ENCODE measurements at places on chromosomes 2 and 18.

DNA sequence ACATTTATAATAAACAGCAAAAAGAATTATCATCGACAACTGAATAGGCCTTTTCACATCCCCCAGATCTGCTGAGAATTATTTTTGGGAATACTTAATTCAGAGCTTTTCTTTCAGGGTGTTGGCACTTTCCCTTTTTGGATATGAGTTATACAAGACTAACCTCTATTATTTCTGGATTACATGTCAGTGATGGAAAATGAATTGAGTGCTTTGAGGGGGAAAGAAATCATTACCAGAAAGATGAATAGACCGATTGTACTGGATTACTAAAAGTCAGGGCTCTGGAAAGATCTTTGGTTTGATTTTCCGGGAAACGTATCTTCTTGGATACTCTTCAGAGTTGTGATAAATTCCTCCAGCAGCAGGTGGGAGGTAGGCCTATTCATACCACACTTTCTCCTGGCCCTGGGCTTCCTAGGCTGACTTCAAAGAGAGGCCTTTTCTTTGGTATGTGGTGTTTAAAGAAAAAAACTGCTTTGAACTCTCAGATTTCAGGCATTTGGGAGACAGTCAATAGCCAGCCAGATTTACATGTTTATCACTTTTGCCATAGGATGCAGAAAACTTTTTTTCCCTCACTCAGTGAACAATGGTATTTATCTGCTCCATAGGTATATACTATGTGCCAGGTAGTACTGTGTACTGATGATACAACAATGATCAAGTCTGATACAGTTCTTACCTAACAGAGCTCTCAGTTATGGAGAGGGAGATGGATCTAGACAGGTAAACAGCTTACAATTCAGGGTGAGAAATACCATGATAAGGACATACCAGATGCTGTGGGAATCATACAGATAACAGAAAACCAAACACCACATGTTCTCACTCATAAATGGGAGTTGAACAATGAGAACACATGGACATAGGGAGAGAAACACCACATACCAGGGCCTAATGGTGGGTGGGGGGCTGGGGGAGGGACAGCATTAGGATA, 63.3 kb upstream of the ACTR3 start:
- DNase-seq: no peak

DNA sequence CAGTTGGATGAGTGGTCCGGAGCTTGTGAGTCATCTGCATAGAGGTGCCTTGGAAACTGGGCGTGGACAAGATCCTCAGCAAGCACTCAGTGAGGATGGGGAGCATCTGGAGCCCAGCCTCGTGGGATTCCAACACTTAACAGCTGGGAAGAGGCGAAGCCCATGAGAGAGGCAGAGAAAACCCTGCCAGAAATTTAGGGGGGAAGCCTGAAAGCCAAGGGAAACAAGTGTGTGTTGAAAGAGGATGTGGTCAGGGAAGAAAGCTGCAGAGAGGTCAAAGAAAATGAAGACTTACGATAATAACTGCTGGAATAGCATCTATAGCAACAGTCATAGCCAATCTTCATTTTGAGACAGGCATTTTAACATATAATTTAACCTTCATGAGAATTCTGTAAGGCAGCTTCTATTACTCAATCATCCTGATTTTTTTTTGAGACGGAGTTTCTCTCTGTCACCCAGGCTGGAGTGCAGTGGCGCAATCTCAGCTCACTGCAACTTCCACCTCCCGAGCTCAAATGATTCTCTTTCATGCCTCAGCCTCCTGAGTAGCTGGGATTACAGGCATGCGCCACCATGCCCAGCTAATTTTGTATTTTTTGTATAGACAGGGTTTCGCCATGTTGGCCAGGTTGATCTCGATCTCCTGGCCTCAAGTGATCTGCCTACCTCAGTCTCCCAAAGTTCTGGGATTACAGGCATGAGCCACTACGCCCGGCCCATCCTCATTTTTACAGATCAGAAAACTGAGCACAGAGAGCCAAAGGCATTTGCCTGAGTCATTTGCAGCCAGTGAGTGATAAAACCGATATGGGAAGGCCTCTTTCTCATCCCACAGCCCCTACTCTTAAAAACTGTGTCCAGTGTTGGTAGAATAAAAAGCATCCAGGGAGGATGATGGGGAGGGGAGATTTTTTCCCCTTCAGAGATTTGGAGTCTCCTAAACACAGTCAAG, 214.4 kb upstream of the EPAS1 start:
- DNase-seq: no peak

GRCh38 chr18:76134628-76135027, 360.4 kb downstream of the ZNF516 start:
- no peak for DNase-seq

- peak; percentile 75 for DNase-seq
These were observed 118.8 kb downstream of the ZBTB7C start for GRCh38 chr18:48290162-48290926.

- DNase-seq: no peak
These were observed 160.1 kb downstream of the PARD3B start for GRCh38 chr2:204705243-204705932.

- DNase-seq: no peak
These were observed 37.8 kb downstream of the NYAP2 start for GRCh38 chr2:225437319-225437718.

- no peak for DNase-seq
These were observed 168.7 kb upstream of the FN1 start for GRCh38 chr2:215604606-215605005.

DNA sequence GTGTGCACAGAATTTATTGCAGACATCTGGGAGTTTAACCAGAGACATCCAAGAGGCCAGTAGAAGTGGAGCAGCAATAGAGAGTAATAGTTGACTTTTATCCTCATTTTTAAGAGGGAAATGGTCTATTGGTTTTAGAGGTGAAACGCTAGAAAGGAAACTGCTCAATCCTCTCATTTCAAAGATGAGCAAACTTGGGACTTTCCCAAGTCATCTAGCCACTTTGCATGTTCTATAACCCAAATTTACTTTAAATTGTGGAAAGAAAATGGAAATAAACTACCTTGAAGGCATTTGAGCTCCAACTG, 601.7 kb downstream of the ARHGAP15 start:
- DNase-seq: no peak

DNA sequence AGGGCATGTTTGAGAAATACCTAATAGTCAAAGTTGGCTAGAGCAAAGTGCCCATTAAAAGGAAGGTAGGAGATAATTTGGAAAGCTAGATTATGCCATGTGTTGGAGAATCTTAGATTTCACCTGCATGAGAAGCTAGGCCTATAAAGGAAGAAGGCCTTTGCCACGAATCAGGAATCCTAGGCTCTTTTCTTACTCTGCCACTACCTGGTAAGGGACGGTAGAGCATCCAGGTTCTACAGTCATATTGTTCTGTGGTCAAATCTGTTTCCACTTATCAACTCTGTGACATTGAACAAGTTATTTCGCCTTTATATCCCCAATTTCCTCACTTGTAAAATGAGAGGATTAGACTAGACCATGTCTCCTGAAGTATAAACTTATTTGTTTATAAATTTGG, 3.6 kb upstream of the KCNJ3 start:
- DNase-seq: no peak

DNA sequence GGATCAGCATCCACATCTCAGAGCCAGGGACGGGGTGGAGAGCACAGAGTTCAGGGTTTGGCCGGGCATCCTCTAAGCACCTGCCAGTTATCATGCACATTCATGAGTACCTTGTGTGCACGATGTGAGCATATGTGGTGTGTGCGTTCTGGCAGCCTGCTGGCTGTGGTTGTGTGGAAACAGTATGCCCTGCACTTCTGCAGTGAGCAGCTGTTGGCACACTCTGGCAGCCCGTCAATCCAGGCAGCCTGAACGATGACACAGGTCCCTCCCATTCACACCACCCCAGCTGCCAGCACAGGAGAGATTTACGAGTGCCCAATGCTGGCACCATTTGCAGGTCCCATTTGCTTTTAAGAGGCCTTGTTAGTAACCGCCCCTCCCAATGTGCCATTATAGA, 74.2 kb downstream of the CD8B2 start:
- DNase-seq: no peak

DNA sequence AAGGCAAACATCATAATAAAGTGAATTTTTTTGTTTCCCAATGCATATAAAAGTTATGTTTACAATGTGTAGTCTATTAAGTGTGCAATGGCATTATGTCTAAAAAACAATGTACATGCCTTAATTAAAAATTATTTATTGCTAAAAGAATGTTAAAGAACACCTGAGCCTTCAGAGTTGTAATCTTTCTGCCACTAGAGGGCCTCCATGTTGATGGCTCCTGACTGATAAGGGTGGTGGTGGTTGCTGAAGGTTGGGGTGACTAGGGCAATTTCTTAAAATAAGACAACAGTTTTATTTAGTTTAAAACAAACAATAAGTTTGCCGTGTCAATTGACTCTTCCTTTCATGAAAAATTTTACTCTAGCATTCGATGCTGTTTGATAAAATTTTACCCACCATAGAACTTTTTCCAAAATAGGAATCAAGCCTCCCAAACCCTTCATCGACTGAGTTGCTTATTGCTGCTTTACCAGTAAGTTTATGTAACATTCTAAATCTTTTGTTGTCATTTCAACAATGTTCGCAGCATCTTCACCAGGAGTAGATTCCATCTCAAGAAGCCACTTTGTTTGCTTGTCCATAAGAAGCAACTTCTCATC, 32.3 kb downstream of the MAP3K2 start:
- no peak for DNase-seq

- no peak for DNase-seq
These were observed 69.4 kb upstream of the MYT1L start for GRCh38 chr2:2400286-2401038.

- no peak for DNase-seq
These were observed 90.0 kb upstream of the TNP1 start for GRCh38 chr2:216949700-216950413.

DNA sequence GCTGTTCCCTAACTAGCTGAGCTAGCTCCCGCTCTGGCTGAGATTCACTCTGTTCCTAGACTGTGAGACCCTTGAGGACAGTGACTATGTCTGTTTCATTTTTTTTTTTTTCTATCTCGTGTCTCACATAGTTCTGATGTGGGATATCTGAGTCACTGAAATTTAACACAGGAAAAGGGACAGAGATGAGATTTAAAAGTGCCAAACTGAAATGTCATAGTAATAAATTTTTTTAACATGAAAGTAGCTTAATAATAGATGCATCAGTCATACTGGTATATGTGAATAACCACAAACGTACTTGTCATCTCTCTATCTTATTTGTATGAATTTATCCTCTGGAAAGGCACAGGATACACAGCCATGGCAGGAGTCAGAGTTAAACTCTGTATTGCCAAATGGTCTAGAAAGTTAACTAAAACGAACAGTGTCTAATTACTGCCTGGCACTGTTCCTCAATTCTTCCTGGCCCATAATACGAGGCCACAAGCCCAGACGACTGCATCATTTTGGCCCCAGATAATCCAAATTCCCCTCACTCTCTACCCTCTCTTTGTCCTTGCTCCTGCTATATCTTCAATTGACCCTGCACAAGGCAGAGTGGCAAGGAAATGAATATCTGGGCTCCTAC, 87.5 kb downstream of the SATB2 start:
- no peak for DNase-seq

DNA sequence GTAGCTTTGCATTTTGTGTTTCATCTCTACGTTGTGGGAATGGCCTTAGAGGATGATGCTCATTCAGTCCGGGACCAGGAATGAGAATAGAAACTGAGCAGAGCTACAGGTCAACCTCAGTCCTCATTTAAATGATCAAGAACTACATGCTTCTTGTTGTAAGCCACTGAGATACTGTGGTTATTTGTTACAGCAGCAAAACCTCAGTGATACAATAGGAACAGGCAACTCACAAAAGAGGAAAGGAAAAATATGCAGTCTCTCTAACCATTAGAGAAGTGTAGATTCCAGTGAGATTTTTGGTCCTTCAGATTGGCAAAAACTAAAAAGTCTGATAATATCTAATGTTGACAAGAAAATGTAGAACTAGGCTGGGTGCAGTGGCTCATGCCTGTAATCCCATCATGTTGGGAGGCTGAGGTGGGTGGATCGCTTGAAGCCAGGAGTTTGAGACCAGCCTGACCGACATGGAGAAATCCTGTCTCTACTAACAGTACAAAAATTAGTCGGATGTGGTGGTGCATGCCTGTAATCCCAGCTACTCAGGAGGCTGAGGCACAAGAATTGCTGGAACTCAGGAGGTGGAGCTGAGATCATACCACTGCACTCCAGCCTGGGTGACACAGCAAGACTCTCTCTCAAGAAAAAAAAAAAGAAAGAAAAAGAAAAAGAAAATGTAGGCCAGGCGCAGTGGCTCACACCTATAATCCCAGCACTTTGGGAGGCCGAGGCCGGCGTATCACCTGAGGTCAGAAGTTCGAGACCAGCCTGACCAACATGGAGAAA, 13.3 kb downstream of the CHCHD5 start:
- DNase-seq: no peak

GRCh38 chr2:67954093-67954748, 108.6 kb downstream of the C1D start:
- DNase-seq: peak; percentile 96

DNA sequence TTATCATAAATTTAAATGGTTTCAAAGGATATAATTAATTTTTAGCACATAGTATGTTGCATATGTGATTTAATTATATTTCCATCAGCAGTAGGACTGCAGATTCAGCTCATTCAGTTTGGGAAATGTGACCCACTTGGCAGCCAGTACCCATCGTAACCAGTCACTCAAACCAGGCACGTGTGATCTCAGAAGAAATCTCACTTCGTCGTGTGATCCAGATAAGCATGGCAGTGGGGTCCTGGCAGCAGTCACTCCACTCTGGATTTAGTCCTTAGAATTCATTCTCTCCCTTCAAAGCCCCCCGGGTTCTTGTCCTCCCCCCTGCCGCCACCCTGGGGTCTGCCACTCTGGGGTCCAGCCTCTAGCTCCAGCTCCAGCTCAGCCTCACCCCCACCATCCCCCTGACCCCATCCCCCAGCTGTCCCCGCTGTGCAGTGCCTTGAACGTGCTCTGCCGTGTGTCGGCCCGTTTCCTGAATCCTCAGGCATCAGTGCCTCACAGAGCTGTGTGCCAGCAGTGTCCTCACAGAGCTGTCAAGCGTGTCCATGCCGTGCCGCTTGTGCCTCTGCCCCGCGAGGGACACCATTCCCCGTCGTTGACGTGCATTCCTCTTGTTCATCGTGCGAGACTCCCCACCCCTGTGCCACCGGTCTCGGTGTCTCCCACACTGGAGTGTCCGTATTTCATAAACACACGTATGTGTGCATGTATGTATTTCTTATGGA, 34.8 kb downstream of the TRAPPC12 start:
- DNase-seq: no peak

DNA sequence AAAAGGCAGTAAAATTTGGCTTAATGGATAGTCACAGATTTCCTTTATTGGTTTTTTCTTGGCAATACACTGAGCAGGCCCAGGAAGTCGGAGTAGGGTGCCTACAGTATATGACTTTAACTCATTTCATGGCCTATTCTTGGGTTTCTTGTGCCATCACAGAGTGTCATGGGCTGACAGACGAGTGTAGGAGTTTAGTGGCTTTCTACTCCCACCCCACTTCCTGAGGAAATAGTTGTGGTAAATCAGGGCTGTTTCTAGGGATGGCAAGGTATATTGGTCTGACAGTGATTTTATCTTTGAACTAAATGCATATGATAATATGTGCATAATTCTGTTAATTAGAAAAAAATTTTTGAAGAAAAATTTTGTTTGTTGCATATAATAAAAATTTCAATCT, 100.1 kb downstream of the PLCL1 start:
- DNase-seq: no peak

- no peak for DNase-seq
These were observed 13.7 kb downstream of the PMS1 start for GRCh38 chr2:189797902-189798301.

- no peak for DNase-seq
These were observed 170.1 kb upstream of the HAAO start for GRCh38 chr2:42962508-42962953.
